HFFc6 (cell line): ENCODE measurements at places on chromosomes 11 and 22.

GRCh38 chr11:70319396-70320076 is 49.0 kb downstream of the PPFIA1 start:
- no peak for DNase-seq

DNA sequence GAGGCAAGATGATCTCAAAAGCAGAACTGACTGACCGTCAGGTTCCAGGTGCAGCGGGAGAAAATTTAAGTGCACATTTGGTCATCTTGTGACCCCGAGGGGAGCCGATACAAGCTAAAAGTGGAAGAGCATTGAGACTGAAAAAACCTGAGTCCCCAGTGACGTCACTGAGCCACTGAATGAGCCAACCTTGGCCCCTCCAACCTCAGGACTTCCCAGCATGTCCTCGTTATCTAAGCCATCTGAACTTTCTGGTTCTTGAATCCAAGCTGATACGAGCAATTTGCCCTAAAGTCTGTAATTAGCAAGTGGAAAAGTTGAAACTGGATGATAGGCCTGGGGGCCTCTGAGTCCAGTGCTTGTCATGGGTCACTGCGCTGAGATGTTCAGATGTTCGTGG is 51.1 kb upstream of the ISX start:
- DNase-seq, result no peak

GRCh38 chr22:28907311-28908008 is 24.1 kb downstream of the ZNRF3 start:
- no peak for DNase-seq

DNA sequence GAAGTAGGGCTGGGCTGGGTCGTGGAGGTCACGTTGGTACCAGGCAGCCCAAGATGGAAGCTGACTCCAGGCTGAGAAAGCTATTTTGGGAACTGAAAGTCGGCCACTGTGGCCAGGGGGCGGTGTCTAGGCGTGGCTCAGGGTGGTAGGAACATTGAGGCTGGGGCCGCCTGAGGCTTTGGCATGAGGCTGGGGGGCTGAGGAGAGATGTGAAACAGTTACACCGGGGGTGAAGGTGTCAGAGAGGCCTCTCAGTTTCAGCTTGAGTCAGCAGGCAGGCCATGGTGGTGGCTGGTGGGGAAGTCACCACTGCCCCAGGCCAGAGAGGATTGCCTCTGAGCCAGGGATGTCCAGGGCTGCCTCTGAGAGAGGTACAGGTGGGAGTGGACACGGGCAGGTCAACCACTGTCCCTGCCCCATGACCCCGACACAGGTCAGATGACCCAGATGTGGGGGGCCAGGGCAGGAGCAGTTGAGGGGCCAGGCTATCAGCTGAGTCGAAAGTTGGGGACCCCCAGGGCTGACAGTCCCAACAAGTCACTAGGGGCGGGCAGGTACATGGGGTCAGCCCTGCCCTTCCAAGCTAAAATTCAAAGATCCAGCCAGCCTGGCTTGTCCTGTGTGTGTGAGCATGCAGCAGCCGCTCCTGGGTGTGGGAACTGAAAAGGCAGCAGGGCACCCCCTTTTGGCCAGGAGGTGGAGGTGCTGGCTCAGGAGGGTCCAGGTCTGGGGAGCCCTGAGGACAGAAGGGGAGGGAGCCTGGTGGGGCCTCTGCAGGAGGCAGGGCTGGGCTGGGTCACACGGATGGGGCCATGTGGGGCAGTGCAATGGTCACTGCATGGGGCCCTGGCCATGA is 7.2 kb downstream of the KCNK7 start:
- DNase-seq, result peak; percentile 46

DNA sequence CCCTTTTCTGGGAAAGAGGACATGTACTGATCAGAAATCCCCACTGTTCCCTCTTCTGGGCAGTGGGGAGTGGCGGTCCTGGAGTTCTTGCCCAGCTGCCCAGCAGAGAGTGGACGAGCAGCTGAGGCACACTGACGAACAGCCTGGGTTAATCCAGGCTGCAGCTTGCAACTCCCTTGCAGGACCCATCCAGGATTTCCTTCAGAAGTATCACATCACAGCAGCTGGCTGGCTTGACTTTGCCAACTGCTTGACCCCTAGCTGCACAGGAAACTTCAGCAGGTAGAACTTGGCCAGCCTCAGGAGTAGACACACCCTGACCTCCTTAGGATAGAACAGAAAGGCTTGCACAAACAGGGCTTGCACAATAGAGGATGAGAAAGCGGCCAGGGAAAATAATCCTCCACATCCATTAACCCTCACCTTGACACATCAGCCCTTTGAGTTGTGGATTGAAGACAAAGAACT is 27.9 kb upstream of the FZD4 start:
- no peak for DNase-seq

- no peak for DNase-seq
These were observed 97.4 kb upstream of the SLC6A5 start for GRCh38 chr11:20501971-20502370.

- no peak for DNase-seq
These were observed 5.3 kb downstream of the ADA2 start for GRCh38 chr22:17213976-17214375.

GRCh38 chr11:12762278-12762677 is 88.1 kb downstream of the TEAD1 start:
- DNase-seq, result no peak

DNA sequence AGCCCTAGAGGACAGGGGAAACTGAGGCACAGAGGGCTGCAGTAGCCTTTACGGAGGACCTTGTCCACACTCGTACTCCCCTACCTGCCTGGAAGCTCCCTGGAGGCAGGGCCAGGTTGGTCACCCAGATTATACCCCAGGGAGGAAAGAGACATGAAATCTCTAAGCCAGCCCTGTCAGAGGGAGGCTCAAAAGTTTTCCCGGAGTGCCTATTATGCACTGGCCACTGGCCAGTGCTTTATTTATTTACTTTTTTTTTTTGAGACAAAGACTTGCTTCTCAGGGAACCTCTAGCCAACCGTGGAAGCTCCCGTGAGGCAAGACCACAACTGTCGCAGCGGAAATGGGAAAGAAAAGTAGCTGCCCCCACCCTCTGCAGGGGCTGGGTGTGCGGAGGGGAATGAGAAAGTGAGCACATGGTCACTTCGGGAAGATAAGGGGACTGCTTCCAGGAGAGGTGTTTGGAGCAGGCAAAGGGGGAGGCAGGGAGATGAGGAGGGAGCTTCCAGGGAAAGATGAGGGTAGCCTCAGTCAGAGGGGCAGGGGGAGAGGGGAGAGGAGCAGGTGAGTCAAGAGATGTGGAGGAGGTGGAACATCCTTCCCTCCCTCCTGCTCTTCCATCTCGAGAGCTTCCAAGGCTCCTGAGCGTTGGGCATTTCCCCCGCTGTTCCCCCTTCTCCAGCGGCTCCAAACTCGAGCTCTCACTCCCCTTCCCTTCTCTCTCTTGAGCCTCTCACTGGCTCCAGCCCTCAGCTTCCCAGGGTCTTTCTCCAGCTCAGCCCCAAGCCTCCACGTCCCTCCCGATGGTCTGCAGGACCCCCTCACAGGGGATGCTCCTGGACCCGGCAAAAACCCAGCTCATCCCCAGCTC is 4.3 kb downstream of the IL2RB start:
- DNase-seq, result no peak
